ENCODE measurements at places on chromosomes 12 and 14. TPM values are rescaled to one million over a fixed set of nuclear protein-coding genes. Genes with fewer than 3 reads are reported as not detected.

GRCh38 chr14:75217508-75218206 is 41.2 kb upstream of the TMED10 start:
- no peak for DNase-seq

GRCh38 chr12:84960918-84961317 is 48.3 kb upstream of the SLC6A15 start:
- no peak for DNase-seq

GRCh38 chr14:99884834-99885648 is 91.8 kb downstream of the EML1 start:
- no peak for DNase-seq

GRCh38 chr14:22409006-22409405 is 180.0 kb downstream of the DAD1 start:
- no peak for DNase-seq

- DNase-seq: no peak
Measured at GRCh38 chr12:96883571-96883970, 23.5 kb upstream of the NEDD1 start.

DNA sequence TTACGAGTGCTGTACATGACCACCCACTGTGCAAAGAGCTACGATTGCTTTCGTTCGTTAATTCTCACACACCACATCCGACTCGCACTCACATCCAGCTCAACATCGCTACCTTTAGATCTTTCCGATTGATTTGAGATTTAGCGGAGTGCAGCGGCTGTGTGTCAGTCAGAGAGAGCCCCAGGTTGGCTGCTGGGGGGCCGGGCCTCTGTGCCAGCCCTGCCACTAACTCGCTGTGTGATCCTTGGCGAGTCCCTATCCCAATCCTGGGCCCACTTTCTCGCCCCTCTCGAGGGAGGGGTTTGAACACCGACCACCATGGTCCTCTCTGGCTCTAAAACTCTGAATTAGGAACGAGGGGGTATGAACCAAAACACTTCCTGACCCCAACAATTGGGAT is 8.6 kb downstream of the DLK1 start:
- no peak for DNase-seq

GRCh38 chr14:101115652-101116051 is 212.1 kb upstream of the RTL1 start:
- DNase-seq: peak; percentile 16

DNA sequence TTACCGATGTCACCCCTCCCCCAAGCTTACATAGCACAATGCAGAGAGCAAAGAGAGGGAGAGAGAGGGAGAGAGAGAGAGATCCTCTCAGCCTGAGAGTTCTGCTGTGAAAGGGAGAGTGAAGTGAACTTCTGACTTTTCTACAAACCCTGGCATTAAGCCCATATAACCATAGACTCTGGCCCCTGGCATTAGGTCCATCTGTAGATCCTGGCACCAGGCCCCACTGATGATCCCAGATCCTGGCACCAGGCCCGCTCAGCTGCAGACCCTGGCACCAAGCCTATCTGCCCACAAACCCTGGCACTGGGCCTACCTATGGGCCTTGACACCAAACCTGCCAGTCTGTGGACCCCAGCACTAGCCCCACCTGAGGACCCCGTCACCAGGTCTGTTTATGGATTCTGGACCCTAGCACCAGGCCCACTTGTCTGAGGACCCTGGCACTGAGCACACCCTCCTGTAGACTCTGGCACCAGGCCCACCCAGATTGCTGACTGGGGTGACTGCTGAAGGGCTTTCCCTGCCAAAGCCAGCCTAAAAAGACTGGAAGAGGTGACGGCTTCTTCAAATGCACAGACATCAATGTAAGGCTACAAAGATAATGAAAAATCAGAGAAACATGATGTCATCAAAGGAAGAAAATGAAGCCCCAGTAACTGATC is 14.5 kb upstream of the KRT83 start:
- peak; percentile 93 for DNase-seq

- no peak for DNase-seq
Measured at GRCh38 chr12:10305411-10305810, 2.3 kb upstream of the KLRD1 start.

DNA sequence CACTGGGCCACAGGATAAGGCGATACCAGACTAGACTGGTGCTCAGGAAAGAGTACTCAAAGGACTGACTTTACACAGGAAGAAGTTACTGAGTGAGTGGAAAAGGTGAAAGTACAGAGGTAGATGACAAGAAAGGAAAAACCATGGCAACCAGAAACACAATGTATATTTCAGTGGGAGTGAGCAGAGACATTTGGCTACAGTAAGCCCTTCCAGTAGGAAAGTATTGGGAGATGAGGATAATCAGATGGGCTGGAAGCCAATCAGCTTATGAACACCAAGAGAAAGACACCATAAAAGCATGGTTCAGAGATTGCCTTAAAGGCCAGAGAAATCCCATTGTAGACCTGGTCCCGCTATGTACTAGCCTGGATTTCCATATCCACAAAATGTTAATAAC is 51.6 kb downstream of the TMTC1 start:
- no peak for DNase-seq

DNA sequence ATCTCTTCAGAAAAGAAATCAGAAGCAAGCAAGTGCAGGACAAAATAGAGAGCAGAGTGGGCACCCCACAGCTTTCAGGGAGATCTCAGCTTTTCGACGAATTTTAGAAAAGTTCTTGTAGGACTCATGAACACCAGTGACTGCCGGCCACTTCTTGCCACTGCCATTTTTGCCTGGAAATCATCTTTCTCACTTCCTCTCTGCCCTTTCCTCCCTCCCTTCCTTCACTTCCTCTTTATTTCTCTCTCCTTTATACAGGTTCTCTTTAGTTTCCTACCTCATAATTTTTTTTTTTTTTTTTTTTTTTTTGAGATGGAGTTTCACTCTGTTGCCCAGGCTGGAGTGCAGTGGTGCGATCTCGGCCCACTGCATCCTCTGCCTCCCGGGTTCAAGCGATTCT is 185.6 kb downstream of the APAF1 start:
- no peak for DNase-seq

DNA sequence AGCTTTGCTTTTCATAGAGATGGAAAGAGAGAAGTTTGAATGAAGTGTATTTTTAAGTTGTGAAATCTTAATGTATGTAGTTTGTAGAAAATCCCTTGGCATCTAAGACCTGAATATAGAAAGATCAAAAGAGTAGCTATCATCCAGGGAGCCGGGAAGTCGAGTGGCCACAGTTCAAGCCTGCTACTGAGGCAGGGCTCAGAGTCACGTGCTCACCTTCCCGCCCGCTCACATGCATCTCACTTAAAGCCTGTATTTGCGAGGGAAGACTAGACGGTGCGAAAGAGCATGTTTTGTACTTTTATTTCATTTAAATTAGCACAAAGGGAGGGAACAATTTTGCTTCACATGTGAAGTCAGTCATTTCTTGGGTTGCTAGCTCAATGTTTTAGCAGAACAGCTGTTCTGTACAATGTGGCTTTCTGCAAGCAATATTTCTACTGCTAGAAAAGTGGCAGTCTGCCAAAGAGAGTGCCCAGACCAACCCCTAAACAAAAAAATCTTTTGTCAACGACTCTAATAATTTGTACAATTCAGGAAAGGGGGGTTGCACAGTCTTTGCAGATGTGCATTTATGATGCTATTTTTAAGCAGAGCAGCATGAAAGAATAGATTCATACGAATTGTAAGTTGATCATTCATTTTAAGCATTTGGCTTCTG is 290.7 kb downstream of the NPAS3 start:
- no peak for DNase-seq

GRCh38 chr12:120358412-120359100 is 10.4 kb downstream of the MSI1 start:
- DNase-seq: no peak

DNA sequence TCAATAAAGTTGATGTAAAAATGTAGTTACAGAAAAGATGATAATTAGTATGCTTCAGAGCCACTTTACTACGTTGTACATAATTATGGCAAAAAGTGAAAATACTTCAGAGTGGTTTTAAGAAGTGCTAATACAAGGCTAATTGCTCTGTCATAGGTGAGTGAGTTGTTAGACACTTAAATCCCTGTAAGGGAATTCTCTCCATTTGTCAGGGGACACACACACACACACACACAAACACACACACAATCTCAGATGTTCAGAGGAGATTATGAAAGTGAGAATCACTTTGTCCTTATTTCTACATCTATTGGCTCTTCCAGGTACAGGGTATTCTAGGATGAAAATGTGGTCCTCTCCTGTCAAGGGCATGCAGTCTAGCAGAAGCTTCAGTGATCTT is 208.3 kb upstream of the PELI2 start:
- DNase-seq: no peak

DNA sequence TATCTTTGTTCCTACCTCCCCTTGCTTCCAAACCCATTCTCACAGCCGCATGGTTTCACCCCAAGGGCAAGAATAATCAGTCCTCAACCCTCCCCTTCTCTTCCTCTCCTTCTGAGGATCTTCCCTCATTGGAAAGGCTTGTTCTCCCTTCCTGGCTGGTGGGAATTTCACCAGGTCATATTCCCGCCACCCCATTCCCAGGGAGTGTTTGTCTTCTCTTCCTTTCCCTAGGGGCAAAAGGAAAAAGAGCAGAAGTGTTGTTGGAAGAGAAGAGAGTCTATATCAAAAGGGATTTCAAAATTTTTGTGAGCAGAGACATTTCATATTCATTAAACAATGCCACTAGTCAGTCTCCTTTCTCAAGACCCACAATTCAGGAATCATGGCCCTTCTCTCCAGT is 176.9 kb downstream of the ANO2 start:
- DNase-seq: no peak

DNA sequence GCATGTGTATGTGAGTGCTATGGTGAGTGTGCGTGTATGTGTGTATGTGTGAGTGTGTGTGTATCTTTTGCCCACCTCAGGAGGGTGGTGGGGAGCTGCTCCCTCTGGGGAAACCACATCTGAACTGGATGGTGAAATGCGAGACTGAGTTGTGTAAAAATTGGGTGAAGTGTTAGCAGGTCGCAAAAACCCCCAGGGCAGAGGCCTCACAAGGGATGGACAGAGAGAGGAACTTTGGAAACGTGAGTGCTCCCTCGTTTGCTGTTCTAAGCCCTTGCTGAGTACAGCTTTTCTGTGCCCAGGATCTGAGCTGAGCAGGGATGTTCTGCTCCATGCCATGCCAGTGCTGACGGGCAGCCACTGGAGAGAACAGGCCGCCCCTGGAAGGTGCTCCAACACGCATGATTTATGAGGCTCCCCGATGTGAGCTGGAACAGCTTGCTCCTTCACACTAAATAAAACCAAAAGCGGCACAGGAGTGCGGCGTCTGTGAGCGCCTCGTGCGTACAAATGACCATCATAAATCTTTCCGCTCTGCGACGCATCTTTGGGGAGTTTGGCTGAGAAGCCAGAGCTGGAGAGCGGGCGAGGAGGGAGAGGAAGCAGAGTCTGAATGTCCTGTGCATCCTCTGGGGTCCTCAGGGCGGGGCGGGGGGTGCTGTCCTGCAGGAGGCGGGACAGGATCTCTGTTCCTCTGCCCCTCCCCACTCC is 14.1 kb upstream of the GALNT9 start:
- DNase-seq: no peak

- peak; percentile 58 for DNase-seq
Measured at GRCh38 chr12:130041983-130042812, 120.1 kb upstream of the FZD10 start.

DNA sequence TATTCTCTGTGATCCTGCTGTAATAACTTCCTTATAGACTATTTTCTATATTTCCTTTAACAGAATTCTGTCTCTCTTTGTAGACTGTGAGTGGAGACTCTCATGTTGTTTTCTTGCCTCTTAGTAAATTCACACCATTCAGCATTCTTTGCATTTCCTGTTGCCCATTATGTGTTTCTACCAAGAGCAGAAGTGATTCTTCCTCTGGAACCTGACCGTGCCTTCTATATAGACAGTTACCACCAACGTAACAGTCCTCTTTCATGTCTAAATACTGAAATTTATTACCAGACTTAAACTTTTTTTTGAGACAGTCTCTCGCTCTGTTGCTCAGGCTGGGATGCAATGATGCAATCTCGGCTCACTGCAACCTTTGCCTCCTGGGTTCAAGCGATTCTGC is 31.1 kb downstream of the METAP2 start:
- DNase-seq: no peak

DNA sequence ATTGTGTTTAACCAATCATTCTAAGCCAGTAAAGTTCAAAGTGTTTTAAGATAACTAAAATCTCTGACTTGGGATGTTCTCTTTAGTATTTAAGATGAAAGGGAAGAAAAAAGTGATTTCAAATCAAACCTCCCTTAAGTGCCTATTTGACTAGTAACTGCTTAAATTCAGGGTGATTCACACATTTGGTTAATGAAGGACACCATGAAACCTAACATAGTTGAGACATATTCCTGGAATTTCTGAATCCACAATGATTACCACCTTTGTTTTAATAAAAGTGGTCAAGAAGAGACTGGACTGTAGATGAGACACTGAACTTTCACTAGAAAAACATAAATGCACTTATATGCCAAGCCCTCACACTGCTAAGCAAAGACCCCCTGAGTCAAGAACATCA is 138.7 kb downstream of the MED13L start:
- DNase-seq: no peak

GRCh38 chr12:90333939-90334338 is 621.0 kb downstream of the CCER1 start:
- no peak for DNase-seq

DNA sequence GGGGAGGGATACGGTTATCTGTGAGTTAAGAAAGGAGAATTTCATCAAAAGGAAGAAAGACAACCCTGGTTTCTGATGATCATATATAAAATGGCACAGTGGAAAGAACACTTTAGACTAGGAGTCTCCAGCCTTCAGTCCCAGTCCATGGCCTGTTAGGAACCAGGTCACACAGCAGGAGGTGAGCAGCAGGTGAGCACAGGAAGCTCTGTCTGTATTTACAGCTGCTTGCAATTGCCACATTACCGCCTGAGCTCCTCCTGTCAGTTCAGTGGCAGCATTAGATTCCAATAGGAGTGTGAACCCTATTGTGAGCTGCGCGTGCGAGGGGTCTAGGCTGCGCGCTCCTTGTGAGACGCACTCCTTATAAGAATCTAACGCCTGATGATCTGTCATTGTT is 137.9 kb downstream of the BTG1 start:
- DNase-seq: no peak

KRT86 gene
- total RNA-seq: not detected

OTOGL gene
- total RNA-seq: 0.03 TPM

TSPAN11 gene
- 0.93 TPM for total RNA-seq

NGB gene
- total RNA-seq: not detected

RBP5 gene
- 154 TPM for total RNA-seq

FKBP11 gene
- 45.0 TPM for total RNA-seq

TSHR gene
- 0.15 TPM for total RNA-seq

KIF5A gene
- total RNA-seq: 0.05 TPM

P2RX7 gene
- total RNA-seq: 3.5 TPM

SLCO1B1 gene
- 143 TPM for total RNA-seq

SOX5 gene
- 32.2 TPM for total RNA-seq

RNASE8 gene
- not detected for total RNA-seq

OR11H12 gene
- not detected for total RNA-seq

FZD10 gene
- total RNA-seq: not detected

All from left lobe of liver (tissue), 2 donors.